ENCODE measurements at places on chromosomes 11 and 22.

DNA sequence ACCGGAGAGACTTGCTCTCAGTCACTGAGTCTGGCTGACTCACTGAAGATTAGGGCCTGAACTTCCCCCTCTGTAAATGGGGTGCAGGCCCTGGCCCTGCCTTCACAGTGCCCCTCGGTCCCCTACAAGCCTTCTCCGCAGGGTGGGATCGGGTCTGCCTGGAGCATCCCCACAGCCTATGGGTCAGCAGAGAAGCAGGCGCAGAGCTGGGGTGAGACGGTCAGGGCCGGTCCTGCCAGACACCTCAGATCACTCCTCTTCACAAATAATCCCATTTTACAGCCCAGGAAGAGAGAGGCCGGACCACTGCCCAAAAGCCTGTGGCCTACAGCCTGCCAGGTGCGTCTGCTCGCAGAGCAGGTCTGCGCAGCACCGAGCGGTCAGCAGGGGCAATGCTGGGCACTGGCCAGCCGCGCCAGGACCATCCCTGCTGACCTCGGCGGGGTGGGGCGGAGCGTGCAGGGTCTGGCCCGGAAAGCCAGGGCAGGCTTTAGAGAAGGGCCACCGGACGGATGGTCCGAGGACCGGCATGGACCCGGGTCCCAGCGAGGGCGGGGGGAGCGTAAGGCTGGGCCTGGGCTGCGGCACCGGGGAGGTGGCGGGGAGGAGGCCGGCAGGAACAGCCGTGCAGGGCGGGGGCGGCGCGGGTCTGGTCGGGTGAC lies 522 bp upstream of the SEPTIN5 start:
- DNase-seq: no peak

GRCh38 chr11:122159173-122159721 lies 43.2 kb upstream of the BLID start:
- no peak for DNase-seq

DNA sequence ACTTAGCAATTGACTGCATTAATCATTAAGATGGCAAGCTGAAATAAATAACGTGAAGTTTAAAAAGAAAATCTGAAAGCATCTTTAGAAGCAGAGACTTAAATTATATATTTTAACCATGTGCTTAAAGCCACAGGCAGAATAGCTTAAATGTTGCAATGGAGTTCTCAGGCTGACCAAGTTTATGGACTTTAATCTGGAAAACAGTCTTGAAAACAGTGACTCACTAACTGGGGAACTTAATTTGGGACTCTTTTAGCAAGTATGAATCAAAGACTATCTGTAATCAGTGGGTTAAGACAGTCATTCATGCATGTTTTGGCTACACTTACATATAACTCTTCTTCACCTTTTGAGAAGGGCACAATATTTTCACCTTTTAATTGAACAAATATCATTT lies 12.6 kb upstream of the GLYATL1 start:
- no peak for DNase-seq

DNA sequence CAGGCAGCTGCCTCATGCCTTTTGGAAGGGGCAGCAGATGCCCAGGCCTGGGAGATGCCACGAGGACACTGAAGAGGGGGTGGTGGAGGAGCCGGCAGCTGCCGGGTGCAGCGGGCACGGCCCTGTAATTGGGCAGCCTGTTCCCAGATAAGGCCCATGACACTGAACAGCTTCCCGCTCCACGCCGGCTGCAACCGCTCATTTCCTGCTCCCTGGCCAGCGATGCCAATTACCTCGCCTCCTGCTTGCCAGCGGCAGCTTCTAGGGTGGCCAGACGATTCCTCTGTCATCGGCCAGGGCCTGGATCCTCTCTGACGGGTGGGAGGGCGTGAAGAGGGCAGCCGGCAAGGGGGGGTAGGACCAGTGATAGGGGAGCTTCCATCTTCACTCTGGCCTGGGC lies 22.8 kb downstream of the FLRT1 start:
- DNase-seq: no peak

GRCh38 chr11:76107971-76108370 lies 98.3 kb downstream of the WNT11 start:
- no peak for DNase-seq

DNA sequence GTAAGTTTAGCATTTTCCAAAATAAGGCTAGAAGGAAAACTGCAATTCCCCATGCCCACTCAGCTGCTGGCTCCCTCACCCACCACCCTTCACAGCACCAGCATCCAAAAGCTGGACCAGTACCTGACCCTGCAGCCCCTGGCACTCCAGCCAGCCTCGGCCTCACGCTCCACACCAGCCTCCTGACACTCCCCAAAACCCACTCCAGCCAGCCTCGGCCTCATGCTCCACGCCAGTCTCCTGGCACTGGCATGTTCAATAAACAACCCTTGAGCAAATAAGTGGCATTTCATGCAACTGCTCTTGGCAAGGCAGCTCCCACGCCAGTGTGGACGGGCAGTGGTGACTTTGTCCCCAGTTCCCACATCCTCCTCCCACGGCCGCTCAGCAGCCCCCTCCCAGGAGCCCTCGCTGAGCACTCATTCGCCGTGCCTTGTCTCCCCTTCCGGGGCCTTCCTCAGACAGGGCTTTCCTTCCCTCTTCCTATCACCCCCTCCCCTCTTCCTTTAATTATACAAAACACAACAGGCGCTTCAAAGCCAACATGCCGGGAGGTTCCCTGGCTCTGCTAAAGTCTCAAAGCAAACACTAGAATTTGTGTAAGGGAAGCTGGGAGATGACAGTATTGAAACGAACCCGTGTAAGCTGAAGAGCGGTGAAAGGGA lies 6.8 kb downstream of the TOLLIP start:
- no peak for DNase-seq

GRCh38 chr11:9280655-9281301 lies 15.6 kb upstream of the DENND5A start:
- peak; percentile 20 for DNase-seq

DNA sequence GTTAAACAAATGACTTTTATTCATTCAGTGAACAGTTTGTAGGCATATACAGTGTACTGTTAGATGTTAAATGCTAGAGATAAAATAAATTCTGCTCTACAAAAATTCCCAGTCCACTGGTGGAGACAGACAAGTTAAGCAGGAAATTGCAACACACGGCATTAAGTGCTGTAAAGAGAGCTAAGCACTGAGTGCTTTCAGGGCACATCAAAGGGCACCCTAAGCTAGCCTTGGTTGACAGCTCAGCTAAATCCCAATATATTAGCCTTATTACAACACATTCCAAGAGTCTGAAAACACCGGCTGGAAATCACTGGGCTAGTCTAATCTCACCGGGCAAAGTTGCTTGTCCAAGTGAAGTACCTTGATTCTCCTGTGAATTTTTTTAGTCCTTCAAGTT lies 55.1 kb downstream of the NOX4 start:
- DNase-seq: no peak

- DNase-seq: no peak
Observed at GRCh38 chr22:25651332-25652085, 87.0 kb downstream of the GRK3 start.

GRCh38 chr11:35802672-35803071 lies 140.1 kb downstream of the TRIM44 start:
- no peak for DNase-seq

DNA sequence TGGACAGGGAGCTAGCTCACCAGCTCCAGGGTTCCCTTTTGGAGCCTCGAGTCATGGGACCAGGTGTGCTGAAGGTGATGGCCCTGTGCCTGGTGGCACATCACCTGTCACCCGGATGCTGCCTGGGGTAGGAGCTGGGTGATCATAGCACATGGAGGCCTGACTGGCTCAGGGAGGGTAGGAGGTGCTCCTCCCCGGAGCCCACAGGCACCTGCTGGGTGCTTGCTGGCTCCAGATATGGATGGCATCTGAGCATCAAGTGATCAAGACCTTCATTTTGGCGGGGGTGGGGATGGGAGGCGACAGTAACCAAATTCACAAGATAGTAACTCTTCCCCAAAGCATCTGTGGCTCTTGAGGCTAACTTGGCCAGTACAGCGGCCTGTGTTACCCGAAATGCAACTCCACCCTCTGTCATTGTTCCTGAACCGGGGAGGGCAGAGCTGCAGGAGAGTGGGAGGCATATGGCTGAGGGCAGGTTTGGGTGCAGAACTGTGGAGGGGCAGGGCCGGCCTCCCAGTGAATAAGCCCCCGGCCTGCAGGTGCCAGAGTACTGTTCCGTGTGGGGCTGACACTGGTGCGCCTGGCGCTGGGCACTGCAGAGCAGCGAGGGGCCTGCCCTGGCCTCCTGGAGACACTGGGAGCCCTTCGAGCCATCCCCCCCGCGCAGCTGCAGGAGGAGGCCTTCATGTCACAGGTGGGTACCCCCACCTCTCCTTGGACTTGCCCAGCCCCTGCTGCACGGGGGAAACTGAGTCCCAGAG lies 4.7 kb downstream of the TBC1D10C start:
- no peak for DNase-seq

DNA sequence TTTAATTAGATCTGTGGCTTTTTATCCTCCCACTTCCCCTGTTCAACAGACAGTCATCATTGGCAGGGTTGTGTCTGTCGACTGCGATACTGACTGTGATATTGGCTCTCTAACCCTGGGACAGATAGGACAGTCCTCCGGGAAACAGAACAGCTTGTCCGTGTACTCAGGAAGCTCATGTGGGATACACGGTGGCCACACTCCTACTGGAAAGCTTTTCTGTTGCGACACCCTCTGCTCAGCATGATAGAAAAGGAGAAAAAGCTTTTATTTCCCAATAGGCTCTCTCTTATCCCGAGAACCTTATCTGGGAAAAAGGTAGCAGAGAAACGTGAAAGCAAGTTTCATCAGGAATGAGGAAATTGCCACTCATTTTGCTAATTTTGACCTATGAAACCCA lies 60.4 kb upstream of the HSPA8 start:
- no peak for DNase-seq

DNA sequence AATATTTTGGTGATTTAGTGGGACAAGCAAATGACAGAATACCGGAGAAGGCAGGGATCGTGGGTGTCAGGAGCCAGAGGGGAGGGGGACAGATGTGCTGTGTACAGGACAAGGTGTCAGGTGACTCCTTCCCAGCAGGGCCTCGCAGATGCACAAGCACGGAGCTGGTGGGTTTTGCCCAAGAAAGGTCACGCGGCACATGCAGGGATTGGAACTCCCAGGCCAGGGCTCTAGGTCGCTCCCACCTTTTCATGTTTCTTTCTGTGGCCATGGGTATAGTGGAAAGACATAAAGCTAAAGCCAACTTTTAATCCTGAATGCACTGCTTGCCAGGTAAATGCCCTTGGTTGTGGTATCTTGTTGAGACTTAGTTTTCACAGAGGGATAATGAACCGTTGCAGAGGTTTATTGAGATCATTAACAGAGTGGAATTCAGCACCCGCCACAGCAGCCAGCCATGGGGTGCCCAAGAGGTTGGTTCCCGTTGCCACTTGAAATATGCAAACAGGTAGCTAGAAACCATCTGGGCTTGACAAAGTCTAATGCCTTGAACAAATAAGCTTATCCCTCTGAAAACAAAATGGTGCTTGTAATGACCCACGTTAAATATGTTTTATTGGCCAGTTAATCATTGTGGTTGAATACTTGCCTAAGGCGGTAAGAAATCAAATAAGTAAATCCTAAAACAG lies 10.1 kb downstream of the C22orf23 start:
- no peak for DNase-seq

- no peak for DNase-seq
Observed at GRCh38 chr11:132992838-132993631, 539.3 kb downstream of the OPCML start.

- no peak for DNase-seq
Observed at GRCh38 chr11:113849713-113850112, 25.7 kb downstream of the USP28 start.

- DNase-seq: no peak
Observed at GRCh38 chr22:41899992-41900651, 14.8 kb downstream of the SHISA8 start.

GRCh38 chr11:57399221-57399620 lies 8.8 kb upstream of the PRG2 start:
- no peak for DNase-seq

Measured in stimulated activated CD8-positive, alpha-beta memory T cell treated with anti-CD3 and anti-CD28 coated beads, Interleukin-15, amount 100 ng/mL, for 1 hour (primary cell).